NCI-H1694 (cell line): ENCODE measurements at places on chromosomes 1 and 21.

GRCh38 chr1:94992863-94993563 lies 66.1 kb upstream of the CNN3 start:
- no peak for DNase-seq

- no peak for DNase-seq
Observed at GRCh38 chr1:175735144-175735543, 8.3 kb downstream of the TNR start.

DNA sequence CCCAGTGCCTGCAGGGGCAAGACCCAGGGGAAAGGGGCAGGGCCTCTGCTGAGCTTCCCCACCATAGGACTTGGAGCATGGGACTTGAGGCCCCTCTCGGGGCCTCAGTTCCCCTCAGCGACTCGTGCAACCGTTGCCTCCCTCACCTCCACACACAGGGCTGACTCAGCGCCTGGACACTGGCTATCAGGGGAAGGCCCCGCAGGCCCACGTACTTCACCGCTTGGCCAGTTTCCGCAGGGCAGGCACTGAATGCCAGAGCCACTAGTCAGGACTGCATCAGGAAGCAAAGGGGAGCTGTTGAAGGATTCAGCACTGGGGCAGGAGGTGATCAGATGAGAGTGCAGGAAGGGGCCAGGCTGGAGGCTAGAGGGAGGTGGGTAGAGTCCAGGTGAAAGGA lies 15.5 kb upstream of the FAM131C start:
- DNase-seq = no peak

GRCh38 chr1:9481048-9481447 lies 58.2 kb upstream of the SLC25A33 start:
- no peak for DNase-seq

- DNase-seq = no peak
Observed at GRCh38 chr21:39022863-39023693, 160.2 kb downstream of the PSMG1 start.

- no peak for DNase-seq
Observed at GRCh38 chr21:36477001-36477400, 2.9 kb downstream of the CLDN14 start.

- DNase-seq = no peak
Observed at GRCh38 chr1:155322571-155322952, 1.9 kb downstream of the RUSC1 start.
